ENCODE measurements at places on chromosomes 4 and X. TPM values are rescaled to one million over a fixed set of nuclear protein-coding genes. Genes with fewer than 3 reads are reported as not detected.

CT45A1 gene
- not detected for polyA plus RNA-seq

DNA sequence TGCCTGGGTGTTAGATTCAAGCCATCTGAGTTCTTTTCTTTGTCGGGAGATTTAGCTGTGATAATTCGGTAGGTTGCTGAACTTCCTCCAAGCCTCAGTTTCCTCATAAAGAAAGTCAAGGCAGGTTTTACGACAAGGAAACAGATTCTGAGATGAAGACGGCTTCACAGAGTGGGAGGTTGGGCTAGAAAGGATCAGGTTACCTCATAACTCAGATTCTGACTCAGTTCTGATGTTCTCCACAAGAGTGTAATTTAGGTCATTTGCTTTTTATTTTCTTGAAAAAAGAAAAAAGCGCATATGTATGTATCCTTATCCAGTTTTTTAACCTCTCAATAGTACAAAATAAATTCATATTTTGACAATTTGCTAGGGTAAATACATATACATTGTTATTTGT is 47.2 kb upstream of the ELOVL6 start:
- H3K4me3 ChIP-seq: no peak overlapping the region
- H3K36me3 ChIP-seq: no peaks in the 10 kb centered on the region
- DNase-seq: no peak

DNA sequence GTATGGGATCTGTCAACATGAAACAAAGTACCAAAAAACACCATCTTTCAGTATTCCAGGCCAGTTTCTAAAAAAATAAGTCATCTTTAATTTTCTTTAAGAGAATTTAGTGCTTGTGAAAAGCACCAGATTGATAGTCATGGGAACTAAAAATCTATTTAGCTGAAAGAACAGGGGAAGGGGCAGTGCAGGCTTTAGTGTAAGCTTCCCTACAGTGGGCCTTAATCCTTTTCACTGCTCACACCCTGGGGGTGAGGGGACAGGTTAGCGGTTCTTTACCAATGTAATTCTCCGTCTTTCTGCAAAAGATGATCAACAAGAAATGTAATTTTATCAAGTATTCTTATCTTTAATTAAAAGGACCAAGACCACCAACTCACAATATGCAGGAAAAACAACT is 47.1 kb downstream of the CHIC2 start:
- DNase-seq: no peak
- no peak overlapping the region for H3K27ac ChIP-seq
- H3K27me3 ChIP-seq: no peaks in the 10 kb centered on the region
- no peaks in the 10 kb centered on the region for H3K36me3 ChIP-seq

SASH3 gene
- 0.18 TPM for polyA plus RNA-seq

DNA sequence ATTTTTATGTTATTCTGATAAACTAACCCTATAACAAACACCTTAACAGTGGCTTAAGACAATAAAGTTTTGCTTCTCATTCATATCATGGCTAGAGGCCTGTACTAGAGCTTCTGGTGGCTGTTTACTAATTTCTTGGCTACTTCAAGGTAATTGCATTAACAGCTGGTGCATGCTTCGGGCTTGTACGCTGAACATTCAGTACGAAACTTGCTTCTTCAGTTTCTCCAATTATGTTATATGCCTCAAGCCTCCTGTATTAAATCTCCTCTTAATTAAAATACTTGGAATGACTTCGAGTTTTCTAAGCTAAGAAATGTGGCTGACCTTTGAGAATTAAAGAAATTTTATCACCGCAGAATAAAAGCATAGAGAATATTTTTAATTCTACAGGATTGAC is 138.9 kb upstream of the TRAM1L1 start:
- H3K36me3 ChIP-seq: no peaks in the 10 kb centered on the region
- H3K27me3 ChIP-seq: no peaks in the 10 kb centered on the region
- H3K27ac ChIP-seq: no peak overlapping the region

ASB9 gene
- polyA plus RNA-seq: not detected

DNA sequence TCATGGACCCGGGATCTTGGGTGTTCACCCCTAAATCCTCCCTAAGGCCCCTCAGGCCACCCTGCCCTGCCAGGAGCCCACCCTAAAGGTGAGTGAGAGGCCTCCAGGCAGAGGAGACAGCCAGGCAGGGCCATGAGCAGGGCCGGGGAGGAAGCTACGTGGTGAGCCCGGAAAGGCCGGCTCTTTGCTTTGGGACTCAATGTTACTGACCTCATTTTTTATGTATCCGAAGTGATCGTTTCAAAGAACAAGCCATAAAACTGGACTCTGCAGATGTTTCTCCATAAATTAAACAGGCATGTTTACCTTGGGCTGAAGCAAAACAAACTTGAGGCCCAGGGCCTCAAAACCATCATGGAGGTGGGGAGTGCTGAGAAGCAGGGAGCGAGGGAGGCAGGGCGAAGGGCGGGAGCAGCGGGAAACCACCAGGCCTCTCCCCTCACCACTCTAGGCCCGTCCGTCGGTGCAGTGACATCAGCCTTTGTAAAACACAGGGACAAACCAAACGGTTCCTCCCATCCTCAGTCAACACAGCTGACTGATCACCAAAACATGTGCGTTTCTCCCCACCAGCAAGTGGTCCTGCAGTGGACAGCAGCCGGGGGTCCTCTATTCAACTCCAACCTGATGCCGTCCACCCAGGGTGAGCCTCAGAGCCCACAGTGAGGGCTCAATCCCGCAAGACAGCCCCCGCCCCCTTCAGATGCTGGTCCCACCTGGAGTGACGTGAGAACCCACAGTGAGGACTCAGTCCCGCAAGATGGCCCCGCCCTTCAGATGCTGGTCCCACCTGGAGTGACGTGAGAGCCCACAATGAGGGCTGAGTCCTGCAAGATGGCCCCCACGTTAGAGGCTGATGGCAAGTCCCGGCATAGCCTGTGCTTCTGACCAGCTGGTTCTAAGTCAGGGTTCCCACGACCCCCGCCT is 102.9 kb upstream of the LRPAP1 start:
- H3K27me3 ChIP-seq: no peaks in the 10 kb centered on the region
- H3K4me1 ChIP-seq: no peaks in the 10 kb centered on the region
- no peak for DNase-seq

MAGEA2B gene
- 3.1 TPM for polyA plus RNA-seq

DNA sequence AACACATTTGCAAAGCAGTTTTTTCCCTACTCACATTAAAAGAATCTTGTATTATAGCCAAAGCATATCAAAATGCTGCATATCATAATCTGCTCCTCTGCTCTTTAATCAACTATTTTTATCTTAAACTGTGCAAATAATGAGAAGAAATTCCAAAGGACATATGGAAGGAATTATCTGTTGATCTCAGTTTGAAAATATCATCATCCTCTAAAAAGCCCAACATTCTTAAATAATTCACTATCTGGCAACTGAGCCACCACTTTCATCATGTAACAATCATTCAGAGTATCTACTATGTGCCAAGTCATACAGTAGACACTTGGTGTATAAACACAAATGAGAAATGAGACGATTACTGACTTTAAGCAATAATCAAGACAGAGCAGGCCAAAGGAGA is 63.0 kb downstream of the PRSS12 start:
- DNase-seq: no peak
- peaks cover 7% of the 10 kb centered on the region for H3K4me1 ChIP-seq
- H3K36me3 ChIP-seq: no peaks in the 10 kb centered on the region
- no peak overlapping the region for H3K4me3 ChIP-seq
- H3K27ac ChIP-seq: no peak overlapping the region

SPATA4 gene
- polyA plus RNA-seq: not detected

GRCh38 chr4:2642968-2643367 is 106.5 kb downstream of the FAM193A start:
- no peak overlapping the region for H3K4me3 ChIP-seq
- no peak overlapping the region for H3K27ac ChIP-seq
- peaks cover 9% of the 10 kb centered on the region for H3K36me3 ChIP-seq
- no peaks in the 10 kb centered on the region for H3K4me1 ChIP-seq

NUDT10 gene
- polyA plus RNA-seq: 21.8 TPM
